ENCODE measurements at places on chromosomes 4 and X.

GRCh38 chrX:66015152-66015831 lies 24.6 kb downstream of the VSIG4 start:
- DNase-seq: no peak

GRCh38 chrX:105126201-105126600 lies 94.3 kb downstream of the TEX13A start:
- peak; percentile 25 for DNase-seq

DNA sequence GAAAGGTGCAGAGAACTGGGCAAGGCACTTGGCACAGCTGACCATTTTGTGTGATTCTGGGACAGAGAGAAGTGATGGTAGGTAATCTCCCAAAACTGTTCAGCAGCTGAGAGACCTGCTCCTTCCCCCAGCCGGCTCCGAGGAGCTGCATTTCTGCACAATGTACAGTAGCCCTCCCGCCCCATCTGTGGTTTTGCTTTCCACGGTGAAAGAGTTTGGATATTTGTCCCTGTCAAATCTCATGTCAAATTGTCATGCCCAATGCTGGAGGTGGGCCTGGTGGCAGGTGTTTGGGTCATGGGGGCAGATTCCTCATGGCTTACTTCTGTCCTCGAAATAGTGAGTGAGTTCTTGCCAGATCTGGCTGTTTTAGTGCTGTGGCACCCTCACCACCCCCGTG lies 90.5 kb upstream of the CD99 start:
- DNase-seq: no peak

- no peak for DNase-seq
Observed at GRCh38 chrX:133661962-133662839, 246.9 kb upstream of the GPC4 start.

- no peak for DNase-seq
Observed at GRCh38 chr4:138678985-138679746, 336.4 kb upstream of the NOCT start.
